DMS153 (cell line): ENCODE measurements at places on chromosomes 6 and 20.
A peak's percentile ranks its signal among the peaks of the same experiment; 100 is the strongest.

DNA sequence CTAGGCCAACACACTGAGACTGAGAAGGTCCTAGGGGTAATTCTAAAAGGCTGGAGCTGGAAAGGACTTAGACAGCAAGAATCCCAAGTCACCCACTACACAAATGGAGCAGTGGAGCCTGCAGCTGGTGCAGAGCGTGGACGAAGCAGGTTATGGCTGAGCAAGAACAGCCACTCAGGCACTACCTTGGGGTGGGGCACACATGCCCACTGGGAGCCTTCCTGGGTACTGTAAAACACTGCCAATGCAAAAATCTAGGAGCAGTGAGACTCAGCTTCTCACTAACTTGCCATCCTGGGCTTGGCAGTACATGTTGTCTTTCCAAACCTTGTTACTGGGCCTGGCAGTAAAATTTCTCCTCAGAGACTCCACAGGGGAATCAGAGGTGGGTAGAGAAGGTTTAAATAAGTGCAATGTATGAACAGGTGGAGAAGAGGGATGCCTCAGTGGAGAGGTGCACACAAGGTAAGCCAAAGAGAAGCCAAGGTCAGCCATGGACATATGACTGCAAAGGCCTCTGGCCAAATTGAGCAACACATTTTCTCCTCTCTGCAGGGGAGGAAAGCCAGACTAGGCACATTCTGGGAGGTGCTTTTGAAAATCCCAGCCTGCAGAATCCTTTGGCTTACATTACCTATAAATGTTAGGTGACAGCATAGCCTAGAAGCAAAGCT is 105.6 kb downstream of the TNFRSF21 start:
- DNase-seq = no peak

DNA sequence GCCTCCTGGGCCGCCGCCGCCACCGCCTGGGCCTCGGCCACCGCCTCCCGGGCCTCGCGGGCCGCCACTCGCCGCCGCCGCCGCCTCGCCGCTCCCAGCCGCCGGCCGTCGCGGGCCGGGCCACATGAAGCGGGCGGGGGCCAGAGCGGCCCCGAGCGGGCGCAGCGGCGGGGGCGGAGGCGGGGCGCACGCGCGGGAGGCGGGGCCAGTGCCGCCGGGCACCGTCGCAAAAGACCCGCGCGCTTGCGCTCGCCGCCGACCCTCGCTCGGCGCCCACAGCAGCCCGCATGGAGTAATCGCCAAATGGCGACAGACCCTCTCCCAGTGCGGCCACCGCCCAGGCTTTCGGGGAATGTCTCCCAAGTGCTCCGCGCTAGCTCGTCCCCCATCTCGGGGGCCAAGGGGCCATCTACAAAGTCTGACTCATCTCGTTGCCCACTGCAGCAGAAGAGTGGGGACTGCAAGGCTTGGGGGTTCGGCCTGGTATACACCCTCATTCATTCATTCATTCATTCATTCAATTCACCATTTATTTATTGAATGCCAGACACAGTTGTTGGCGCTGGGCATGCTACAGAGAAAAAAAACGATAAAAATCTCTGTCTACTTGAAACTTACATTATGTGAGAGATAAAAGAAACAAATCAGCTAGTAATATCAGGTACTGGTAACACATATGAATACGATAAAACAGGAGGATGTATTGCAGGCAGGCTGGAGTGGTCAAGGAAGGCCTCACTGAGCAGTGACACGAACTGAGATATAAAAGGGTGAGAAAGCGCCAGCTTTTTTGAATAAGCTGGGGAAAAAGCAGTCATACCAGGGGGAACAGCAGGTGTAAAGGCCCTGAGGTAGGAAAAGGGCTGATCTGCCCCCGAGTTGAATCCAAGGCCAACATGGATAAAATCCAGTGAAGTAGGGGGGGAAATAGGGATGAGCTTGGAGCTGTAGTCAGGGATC is at the start of gene B4GALT5:
Gene B4GALT5 (minus strand): TSS at position 126 of the 960 bp plus-strand sequence. CDS start 188 bp downstream, outside the sequence.
- DNase-seq = peak; percentile 23

GRCh38 chr6:167671977-167672687 is 154.6 kb upstream of the AFDN start:
- DNase-seq = no peak

- no peak for DNase-seq
These were observed 168.7 kb downstream of the PAX1 start for GRCh38 chr20:21874127-21874526.
